Placental epithelial cell (primary cell): ENCODE measurements at places on chromosomes 1 and 21. TPM values are rescaled to one million over a fixed set of nuclear protein-coding genes. Genes with fewer than 3 reads are reported as not detected.

Gene S100A7
- total RNA-seq: not detected in 2 replicates

Gene RNF207
- total RNA-seq: 13.6 and 26.7 TPM in 2 replicates

Gene OR2W3
- 1.6 and 6.2 TPM in 2 replicates for total RNA-seq

Gene F3
- total RNA-seq: 107 and 306 TPM in 2 replicates

Gene LCE1A
- total RNA-seq: not detected in 2 replicates

Gene PADI4
- total RNA-seq: not detected in 2 replicates

Gene TFF2
- not detected in 2 replicates for total RNA-seq

Gene TAL1
- total RNA-seq: not detected in 2 replicates

Gene CCDC24
- 5.5 and 9.0 TPM in 2 replicates for total RNA-seq

Gene TTC22
- total RNA-seq: 17.3 and 22.6 TPM in 2 replicates

Gene KRTAP19-3
- total RNA-seq: not detected in 2 replicates

Gene TINAGL1
- total RNA-seq: 13.3 and 119 TPM in 2 replicates

Gene GBP1
- total RNA-seq: 2.1 and 3.1 TPM in 2 replicates

Gene SLFNL1
- total RNA-seq: 0.22 and 2.0 TPM in 2 replicates

Gene ANGPTL1
- not detected in 2 replicates for total RNA-seq

Gene RIPK4
- 9.2 and 11.0 TPM in 2 replicates for total RNA-seq

Gene CENPL
- 11.0 and 12.4 TPM in 2 replicates for total RNA-seq

Gene GBP6
- total RNA-seq: 0.11 TPM in 1 of 2 replicates, not detected in the other

Gene BGLAP
- total RNA-seq: 0.54 and 1.6 TPM in 2 replicates

Gene ERVH48-1
- not detected in 2 replicates for total RNA-seq

Gene PDC
- not detected in 2 replicates for total RNA-seq

Gene CD244
- not detected in 2 replicates for total RNA-seq

Gene LCE3D
- not detected in 2 replicates for total RNA-seq

Gene PTGER3
- 0.22 and 0.39 TPM in 2 replicates for total RNA-seq

Gene SEMA4A
- 7.9 and 12.6 TPM in 2 replicates for total RNA-seq

Gene RNASEL
- 12.2 and 12.6 TPM in 2 replicates for total RNA-seq

Gene KRTAP10-11
- total RNA-seq: not detected in 2 replicates

Gene USF1
- total RNA-seq: 69.6 and 112 TPM in 2 replicates

Gene DPT
- not detected in 2 replicates for total RNA-seq

Gene CDK18
- 13.0 and 13.8 TPM in 2 replicates for total RNA-seq

Gene LRRC53
- not detected in 2 replicates for total RNA-seq

Gene TMCC2
- under 0.01 and 1.1 TPM in 2 replicates for total RNA-seq

Gene TTC24
- not detected in 2 replicates for total RNA-seq

Gene ZBTB7B
- 26.3 and 29.4 TPM in 2 replicates for total RNA-seq

Gene MX2
- 0.39 and 0.43 TPM in 2 replicates for total RNA-seq

Gene E2F2
- 0.54 and 1.6 TPM in 2 replicates for total RNA-seq

Gene FAM72A
- 11.8 and 14.9 TPM in 2 replicates for total RNA-seq

Gene TRIM46
- total RNA-seq: 1.5 and 1.6 TPM in 2 replicates

Gene TMEM52
- total RNA-seq: 0.54 and 0.79 TPM in 2 replicates

Gene HES3
- total RNA-seq: not detected in 2 replicates

Gene CYP4A22
- not detected in 2 replicates for total RNA-seq

Gene RBM15
- total RNA-seq: 42.0 and 42.3 TPM in 2 replicates

Gene CFAP141
- total RNA-seq: not detected in 2 replicates

Gene RAP1GAP
- 0.39 and 1.3 TPM in 2 replicates for total RNA-seq

Gene MPZL1
- 228 and 229 TPM in 2 replicates for total RNA-seq

Gene ADORA1
- 0.39 and 0.87 TPM in 2 replicates for total RNA-seq

Gene RASSF5
- total RNA-seq: 1.6 and 2.3 TPM in 2 replicates

Gene IVL
- total RNA-seq: 0.54 and 0.79 TPM in 2 replicates

Gene SV2A
- total RNA-seq: 2.1 and 2.7 TPM in 2 replicates

Gene PFDN2
- total RNA-seq: 14.6 and 17.7 TPM in 2 replicates

Gene LCE6A
- total RNA-seq: not detected in 2 replicates

Gene KPRP
- not detected in 2 replicates for total RNA-seq

Gene DISC1
- total RNA-seq: 6.6 and 13.7 TPM in 2 replicates

Gene PAX7
- total RNA-seq: not detected in 2 replicates

Gene ILDR2
- total RNA-seq: 0.79 and 0.87 TPM in 2 replicates
